ENCODE measurements at places on chromosomes 7 and 10. TPM values are rescaled to one million over a fixed set of nuclear protein-coding genes. Genes with fewer than 3 reads are reported as not detected.

DNA sequence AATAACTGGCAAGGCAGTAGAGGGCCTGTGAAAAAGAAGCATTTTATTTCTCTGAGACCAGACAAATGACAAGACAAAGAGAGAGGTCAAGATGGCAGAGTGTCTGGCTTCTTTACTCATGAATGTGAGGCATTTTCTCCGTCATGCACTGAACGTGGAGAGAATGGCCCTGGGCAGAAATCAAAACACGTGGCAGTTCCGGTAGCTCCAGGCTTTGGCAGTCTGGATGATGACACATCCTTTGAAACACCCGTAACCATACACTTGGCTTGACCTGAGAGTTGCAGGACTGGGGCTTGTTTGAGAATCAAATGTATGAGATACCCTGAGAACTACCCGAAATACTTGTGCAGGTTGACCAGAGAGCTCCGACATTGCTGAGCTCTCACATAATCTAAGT, 537.6 kb downstream of the ACTR3B start:
- no peak for DNase-seq

- no peak for DNase-seq
Observed at GRCh38 chr7:151286148-151286547, 37.7 kb upstream of the SMARCD3 start.

GRCh38 chr7:42605406-42606192, 306.3 kb downstream of the C7orf25 start:
- no peak for DNase-seq

- no peak for DNase-seq
Observed at GRCh38 chr10:98039690-98040381, 9.4 kb upstream of the CRTAC1 start.

DNA sequence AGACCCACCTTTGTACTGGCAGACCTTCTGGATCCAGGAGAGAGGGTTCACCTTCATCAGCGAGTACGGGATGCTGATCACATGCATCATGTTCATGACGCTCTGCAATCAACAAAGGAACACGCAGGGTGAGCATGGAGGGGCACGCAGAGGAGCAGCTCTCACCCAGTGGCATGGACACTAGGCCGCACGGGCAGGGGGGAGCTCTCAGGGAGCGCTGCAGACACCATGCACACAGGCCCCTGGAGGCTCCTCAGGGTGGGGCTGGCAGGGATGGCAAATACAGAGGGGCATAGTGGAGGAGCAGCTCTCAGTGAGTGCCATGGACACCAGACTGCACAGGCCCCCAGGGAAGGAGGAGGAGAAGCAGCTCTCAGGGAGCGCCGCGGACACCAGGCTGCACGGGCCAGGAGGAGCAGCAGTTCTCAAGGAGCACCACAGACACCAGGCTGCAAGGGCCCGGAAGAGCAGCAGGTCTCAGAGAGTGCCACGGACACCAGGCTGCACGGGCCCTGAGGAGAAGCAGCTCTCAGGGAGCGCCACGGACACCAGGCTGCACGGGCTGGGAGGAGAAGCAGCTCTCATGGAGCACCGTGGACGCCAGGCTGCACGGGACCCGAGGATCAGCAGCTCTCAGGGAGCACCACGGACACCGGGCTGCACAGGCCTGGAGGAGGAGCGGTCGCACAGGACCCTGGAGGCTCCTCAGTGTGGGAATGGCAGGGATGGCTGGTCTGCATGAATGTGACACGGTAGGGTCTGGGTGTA, 249.5 kb downstream of the ZMYND11 start:
- no peak for DNase-seq

GRCh38 chr10:113385021-113385999, 167.5 kb upstream of the HABP2 start:
- peak; percentile 85 for DNase-seq

DNA sequence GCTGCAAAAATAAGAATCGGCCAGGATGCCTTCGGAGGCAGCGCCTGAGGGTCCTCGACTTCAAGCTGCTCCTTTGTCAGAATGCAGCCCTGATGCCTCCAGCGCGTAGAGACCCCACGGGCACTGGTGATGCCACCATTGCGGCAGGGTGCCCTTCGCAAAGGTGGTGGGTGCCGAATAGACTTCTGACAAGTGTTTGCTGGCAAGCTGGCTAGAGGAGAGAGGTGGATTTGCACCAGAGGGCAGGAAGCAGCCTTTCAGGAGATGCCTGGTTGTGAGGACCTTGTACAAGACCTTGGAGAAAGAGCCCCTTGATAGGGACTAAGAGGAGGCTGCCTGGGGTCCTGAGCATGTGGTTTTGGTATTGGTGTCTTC, 103.2 kb upstream of the PPIF start:
- DNase-seq: no peak

GRCh38 chr10:8874268-8874667, 819.8 kb downstream of the GATA3 start:
- no peak for DNase-seq

DNA sequence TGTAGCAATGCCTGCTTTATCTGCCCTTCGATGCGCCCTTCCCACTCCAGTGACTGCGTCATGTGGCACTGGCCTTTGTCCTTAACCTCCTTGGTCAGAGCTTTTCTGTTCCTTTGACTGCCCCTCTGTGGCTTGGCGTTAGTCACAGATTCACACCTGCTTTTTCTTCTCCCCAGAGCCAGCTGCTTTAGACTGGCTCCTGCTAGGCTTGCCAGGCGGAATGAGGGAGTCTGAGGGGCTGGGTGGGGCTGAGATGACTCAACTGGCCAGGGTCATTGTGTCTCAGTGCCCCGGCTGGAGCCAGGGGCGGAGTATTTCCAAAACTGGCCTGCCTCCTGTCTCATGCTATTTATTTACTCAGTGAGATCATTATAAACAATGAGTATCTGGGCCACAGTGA, 194.1 kb downstream of the EMX2 start:
- DNase-seq: no peak

- peak; percentile 20 for DNase-seq
Observed at GRCh38 chr10:103535595-103535994, 42.1 kb downstream of the NEURL1 start.

DNA sequence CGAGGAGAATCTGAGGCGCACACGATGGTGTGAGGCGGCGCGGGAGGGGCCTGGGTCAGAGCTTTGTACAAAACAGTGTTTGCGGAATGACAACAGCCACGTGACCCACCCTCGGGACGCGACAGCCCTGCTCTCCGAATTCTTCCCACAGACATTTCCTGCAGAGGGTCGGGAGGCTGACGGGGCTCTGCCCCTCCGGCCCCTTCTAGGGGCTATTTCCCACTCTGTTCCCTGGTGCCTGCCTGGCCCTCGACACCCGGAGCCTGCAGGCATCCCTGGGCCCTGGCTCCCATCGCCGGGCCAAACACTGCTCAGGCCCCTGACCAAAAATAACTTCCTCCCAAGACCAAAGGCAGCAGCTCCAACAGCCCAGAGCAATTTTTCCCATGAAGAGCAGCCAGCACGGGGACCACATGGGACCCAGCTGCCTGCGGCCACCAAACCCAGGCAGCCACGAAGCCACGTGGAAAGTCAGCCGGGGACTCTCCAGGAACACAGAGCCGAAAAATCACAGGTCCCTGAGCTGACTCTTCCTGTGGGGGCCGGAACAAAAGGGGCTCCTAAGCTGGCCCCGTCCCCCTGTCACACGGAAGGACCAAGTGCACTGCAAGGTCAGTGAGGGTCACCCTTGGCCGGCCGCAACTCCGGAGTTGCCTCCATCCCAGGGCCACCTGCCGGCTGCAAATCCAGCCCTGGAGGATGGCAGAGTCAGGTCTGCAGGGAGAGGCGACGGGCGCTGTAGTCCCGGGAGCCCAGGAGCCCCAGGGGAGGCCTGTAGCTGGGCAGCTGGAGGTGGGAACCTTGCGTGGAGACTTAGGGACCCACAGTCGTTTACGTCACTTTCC, 42.0 kb downstream of the PAPOLB start:
- no peak for DNase-seq

- no peak for DNase-seq
Observed at GRCh38 chr10:122265896-122266295, 5.2 kb upstream of the BTBD16 start.

- DNase-seq: no peak
Observed at GRCh38 chr7:81339946-81340345, 421.1 kb upstream of the SEMA3C start.

DNA sequence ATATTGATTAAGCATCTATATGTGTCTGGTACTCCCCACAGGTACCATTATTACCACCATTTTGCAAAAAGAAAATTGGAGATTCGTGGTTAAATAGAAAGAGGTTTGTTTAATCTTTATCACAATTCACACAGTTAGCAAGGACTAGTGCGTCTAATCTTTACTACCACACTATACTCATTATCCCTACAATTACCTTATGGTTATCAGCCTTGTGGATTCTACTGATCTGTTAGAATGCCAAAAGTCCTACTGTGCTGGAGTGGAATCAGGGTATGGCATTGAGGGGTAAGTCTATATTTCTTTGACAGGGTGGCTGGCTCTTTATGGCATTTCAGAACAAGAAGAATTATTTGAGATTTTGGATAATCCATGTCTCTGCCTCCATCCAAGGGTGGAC, 156.1 kb downstream of the RNLS start:
- DNase-seq: no peak

DNA sequence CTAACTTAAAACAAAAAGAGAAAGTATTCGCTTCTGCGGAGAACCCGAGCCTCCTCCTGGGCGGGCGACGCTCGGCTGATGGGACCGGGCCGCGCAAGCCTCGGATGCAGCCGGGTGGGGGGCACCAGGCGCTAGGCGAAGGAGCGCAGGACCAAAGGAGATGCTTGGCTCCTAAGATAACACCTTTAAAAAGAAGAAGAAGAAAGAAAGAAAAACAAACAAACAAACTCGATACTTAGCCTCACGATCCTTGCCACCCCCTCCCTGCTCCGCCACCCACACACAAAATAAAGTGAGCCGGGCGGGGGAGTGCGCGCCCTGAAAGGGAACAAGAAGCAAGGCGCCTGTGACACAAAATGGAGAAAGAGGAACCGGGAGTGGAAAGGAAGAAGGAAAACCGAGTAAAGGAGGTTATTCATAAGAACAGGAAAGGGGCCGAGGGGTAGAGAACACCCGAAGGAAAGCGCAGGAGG, 34.0 kb upstream of the EBLN1 start:
- DNase-seq: peak; percentile 31

DNA sequence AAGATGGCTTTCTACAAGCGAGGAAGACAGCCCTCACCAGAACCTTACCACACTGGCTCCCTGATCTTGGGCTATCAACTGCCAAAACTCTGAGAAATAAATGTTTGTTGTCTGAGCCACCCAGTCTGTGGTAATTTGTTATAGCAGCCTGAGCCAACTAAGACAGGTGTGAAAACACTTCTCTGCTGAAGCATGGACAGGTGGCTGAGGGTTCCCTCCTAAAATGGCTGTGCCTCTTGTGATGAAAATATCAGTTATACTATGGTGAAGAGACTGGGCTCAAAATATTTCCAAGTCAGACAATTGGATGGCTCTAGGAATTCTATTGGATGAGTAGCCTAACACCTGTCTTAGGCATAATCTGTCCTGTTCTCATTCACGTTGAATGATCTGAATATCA, 78.1 kb downstream of the CDK1 start:
- DNase-seq: no peak

DNA sequence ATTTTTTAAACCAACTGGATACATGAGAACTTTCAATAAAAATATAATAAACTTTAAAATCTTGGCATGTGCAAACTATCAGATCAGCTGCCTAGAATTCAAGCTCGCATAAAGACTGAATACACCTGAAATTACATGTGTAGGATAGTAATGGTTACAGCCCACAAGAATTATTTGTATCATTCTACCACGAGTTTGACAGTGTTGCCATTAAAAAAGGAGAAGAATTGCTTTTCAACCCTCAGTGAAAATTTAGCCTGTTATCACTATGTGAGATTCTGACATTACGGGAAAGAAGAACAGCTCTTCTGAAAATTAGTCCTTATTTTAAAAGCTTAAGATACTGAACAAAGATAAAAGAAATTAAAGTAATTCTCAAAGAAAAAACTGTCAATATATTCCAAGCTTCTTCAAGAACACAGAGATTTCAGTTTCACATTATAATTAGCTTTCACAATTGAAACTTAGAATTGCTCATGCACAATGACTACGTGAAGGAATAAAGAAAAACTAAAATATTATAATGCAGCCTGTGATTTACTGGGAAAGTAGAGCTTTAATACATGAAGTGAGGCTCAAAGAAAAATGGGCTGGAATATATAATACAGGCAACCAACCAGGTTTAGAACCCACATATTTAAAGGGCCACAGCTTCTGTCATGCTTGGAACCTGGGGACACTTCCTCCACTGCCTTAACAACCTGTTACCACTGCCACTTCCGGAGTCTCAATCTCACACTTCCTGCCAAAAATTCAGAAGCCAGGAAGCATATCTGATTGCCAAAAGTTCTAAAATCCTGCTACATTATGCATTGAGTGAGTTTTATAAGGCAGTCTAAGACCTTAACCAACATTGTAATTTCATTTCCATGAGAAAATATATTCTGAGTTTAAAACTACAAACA, 23.2 kb downstream of the TPK1 start:
- DNase-seq: no peak

DNA sequence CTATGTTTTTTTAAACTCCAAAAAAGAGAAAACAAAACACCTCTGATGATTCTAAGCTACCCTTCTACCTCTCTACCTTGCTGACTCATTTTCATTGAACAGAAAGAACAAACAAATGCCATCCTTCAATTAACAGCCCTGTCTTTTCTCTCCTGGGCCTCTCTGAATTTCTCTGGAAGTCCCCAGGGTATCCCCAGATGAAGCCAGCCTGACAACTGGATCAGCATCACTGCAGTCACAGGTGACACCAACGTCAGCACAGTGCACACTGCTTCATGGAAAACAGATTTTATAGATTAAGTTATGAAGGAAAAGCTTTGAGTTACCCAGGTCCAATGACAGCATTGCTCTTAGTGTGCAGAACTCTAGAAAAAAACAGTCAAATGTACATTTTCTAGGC, 5.7 kb downstream of the HUS1 start:
- no peak for DNase-seq

DNA sequence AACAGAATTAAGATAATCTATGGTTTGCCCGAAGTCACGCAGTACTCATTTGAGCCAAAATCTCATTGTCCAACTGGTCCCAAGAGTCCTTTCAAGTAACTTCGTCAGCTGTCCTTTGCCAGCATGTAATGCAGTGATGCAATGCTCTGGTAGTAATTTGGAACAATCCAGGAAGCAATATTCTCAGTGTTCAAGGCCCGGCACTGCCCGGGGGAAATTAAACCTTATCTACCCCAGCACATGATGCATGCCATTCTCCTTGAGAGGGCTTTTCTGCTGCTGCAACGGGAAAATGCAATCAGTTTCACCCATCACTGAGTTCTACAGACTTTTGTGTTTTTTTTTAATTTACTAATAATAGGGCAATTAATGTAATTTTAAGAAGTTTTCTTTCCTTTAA, 77.6 kb upstream of the NME8 start:
- no peak for DNase-seq

GRCh38 chr10:1323951-1324350, 267.8 kb downstream of the WDR37 start:
- no peak for DNase-seq

The EIF4EBP2 gene
- total RNA-seq: 80.5 TPM

The SCART1 gene
- 1.4 TPM for total RNA-seq

The METTL27 gene
- 7.0 TPM for total RNA-seq

The ZNF777 gene
- total RNA-seq: 5.1 TPM

The FRAT1 gene
- 3.6 TPM for total RNA-seq

The OPN1SW gene
- total RNA-seq: not detected

The ZNF365 gene
- total RNA-seq: 1.8 TPM

The ANXA8L1 gene
- 6.6 TPM for total RNA-seq

The EMX2 gene
- 0.29 TPM for total RNA-seq

The ARHGEF35 gene
- 4.3 TPM for total RNA-seq
